OCI-M1 (cell line): ENCODE measurements at places on chromosomes 1 and 21.

DNA sequence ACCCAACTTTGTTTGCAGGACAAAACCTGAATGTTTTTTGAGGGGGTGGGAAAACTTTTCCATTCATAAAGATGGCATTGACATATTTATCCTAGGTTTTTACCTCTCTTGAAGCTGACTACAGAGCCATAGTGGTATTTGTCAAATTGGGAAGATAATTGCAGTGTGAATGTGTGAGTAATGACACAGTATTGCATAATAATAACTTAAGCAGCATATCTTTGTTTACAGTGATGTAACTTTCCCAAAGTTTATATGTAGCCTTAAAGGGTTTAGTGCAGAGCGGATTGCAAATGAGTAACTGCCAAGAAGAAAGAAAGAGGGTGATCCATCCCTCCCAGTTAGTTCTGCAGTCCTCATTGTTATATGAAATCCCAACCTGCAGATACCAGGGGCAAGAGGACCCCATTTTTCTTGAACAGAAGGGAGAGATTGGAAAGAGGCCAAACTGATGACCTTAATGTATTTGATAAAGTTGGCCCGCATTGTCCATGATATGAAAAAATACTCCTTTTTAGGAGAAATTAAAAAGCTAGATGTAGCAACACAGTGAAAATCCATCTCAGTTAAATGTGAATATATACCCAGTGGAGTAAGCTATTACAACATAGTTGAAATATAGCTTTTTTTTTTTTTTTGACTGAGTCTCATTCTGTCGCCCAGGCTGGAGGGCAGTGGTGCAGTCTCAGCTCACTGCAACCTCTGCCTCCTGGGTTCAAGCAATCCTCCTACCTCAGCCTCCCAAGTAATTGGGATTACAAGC lies 23.7 kb upstream of the NFIA start:
- peak; percentile 54 for DNase-seq

GRCh38 chr21:25717491-25718147 lies 17.1 kb downstream of the ATP5PF start:
- peak; percentile 68 for DNase-seq

DNA sequence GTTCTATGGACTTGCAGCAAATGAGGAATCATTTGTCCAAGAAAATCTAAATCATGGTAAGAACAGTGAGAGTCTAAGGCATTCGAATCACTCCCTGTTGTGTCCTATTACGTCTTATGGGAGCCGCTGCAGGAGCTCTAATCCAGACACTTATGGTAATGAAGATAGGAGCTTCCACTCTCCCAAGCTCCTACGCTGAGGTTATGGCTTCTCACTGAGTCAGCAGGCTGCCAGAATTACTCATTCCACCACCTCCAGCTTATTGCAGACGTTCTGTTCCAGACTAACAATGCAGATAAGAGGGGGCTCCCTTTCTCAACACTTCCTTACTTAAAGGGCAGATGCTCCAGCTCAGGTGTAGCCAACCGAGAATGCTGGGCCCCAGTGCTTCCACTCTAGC lies 212.6 kb downstream of the GREM2 start:
- peak; percentile 44 for DNase-seq

DNA sequence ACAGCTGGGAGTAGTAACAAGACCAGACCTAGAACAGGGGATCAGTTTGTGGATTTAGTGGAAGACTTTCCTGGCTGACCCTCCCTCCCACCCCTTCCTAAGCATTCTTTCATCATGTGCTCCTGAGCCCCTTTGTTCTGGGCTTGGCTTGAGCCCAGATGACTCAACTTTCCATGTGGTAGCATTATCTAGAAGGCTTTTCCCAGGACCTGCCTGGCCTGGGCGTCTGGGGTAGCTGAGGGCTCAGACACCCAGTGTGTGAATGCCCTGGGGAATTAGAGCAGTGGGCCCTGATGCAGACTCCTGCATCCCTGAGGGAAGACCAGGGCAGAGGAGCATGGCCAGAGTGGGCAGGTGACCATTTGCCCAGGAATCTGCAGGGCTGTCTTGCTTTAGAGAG lies 44.1 kb upstream of the TSPAN2 start:
- no peak for DNase-seq

DNA sequence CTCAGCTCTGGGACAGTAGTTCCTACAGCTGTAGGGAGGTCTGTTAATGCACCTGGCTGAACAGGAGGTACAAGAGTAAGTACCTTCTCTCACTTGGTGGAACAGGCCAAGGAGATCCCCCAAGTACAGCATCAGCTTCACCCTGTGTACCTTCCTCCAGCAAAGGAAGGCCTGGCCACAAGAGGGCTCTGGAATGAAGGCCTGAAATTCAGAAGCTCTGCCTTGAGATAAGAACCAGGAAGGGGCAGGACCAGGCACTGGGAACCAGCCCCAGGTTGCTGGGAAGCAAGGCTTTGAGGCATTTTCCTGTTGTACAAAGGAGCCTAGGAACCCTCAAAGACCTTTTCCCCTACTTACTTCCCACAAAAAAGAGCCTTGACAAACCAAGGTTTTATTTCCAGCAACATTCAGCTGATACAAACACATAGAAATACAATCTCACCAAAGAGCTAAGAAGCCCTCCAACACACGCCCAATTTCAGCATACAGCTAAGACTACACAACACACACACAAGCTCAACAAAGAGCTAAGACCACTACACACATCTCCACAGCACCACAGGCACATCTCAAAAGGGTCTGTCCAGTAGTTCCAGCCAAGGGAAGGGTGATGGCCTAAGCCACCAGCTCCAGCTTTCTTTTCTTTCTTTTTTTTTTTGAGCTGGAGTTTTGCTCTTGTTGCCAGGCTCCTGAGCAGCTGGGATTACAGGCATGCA lies 23.5 kb downstream of the F11R start:
- peak; percentile 88 for DNase-seq

GRCh38 chr21:28380241-28380640 lies 612.4 kb downstream of the LTN1 start:
- no peak for DNase-seq

DNA sequence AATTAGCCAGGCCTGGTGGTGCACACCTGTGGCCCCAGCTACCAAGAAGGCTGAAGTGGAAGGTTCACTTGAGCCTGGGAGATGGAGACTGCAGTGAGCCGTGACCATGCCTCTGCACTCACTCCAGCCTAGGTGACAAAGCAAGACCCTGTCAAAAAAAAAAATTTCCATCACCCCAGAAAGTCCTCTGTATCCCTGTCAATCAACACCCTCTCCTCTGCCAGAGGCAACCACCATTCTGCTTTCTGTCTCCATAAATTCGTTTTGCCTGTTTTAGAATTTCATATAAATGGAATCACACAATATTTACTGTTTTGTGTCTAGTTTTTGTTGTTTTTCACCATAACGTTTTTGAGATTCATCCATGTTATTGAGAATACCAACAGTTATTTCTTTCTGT lies 141.6 kb upstream of the SLC45A1 start:
- DNase-seq = no peak

DNA sequence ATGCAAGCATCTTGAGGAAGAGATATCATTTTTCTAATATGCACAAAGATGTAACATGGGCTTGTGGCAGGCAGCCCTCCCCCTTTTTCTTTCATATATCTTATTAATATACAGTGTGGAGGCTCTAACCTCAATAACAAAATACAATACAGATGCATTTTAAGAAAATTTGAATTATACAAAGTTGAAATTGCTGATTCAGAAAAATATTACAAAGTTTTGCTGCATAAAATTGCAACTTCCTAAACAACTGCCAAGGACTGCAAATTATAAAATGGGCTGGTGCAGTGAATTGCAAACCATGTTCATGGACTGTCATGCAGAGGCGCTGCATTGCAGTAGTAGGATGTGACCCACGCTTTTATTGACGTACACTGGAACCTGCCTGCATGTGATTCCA lies 84.0 kb downstream of the LPAR3 start:
- no peak for DNase-seq

DNA sequence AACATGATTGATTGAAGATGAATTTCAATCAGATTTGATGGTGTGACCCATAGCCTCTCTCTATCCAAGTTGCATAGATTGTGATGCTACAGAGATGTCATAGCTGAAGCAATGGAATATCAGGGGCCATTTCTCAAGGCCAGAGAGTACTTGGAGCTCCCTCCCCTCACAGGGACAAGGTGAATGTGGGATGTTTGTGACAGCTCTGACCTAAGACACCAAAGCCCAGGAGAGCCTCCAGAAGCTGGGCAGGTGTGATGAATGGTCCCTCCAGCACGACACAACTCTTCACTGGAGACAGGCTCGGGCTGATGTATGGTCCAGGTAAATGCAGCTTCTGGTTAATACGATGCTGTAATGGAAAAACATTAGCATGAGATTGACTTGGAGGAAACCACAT lies 101.0 kb upstream of the ZC3H12A start:
- DNase-seq = no peak
